EH (cell line): ENCODE measurements at places on chromosomes 7 and 10.
A peak's percentile ranks its signal among the peaks of the same experiment; 100 is the strongest.

DNA sequence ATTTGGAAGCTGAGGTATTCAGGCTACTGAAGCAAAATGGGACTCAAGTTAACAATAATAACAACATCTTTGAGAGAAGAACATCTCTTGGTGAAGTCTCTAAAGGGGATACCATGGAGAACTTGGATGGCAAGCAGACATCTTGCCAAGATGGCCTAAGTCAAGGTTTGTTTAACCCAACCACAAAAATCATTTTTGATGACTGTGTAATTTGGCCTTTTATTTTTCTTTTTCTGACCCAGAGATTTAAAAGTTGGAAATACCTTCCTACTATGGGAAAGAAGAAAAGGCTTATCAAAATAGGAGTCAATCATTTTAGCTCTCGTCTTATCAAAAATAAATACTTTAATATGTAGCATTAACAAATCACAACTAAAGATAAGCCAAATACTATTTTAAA lies 72.4 kb downstream of the PON1 start:
- DNase-seq: no peak

DNA sequence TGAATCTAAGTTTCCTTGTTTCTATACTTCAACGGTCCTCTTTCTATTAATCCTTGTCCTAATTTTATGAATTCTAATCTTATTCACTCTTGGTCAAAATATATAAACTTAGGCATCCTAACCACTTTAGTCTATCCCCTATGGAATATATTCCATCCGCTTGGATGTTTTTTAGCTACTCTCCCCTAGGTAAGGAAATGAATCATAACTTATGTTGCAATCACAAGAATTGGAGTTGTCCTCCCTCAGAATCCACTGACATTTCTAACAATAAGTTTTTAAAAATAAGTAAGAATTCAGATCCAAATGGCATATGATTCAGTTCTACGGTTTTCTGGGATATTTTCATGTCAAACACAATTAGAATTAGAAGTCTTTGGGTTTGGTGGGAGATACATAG lies 1081.6 kb downstream of the SORCS1 start:
- DNase-seq: no peak

- DNase-seq: peak; percentile 69
Observed at GRCh38 chr7:6256109-6256483, 16.3 kb downstream of the CYTH3 start.

GRCh38 chr10:106705681-106706100 lies 458.8 kb downstream of the SORCS1 start:
- DNase-seq: peak; percentile 66

DNA sequence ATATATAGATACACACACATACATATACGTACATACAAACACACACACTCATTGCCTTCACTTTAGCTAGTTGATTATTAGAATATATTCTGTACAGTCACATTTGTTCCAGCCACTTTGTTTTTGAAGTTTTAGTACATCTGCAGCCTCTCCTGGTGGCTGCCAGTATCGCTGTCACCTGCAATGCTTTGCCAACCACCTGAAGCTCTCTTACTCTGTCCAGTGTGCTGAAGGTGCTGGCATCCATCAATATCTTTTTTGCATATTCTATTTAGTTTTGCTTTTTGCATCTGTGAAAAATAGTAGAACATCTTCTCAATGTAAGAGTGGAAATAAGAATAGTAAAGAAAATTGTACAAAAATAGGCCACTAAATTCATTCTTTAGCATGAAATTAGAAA lies 388.6 kb downstream of the EXOC4 start:
- DNase-seq: no peak

GRCh38 chr10:124648738-124649137 lies 95.4 kb downstream of the FAM53B start:
- peak; percentile 69 for DNase-seq
